Stimulated activated CD4-positive, alpha-beta T cell treated with anti-CD3 and anti-CD28 coated beads, Interleukin-4, amount 100 ng/mL, for 48 hours (primary cell): ENCODE measurements at places on chromosomes 4 and X.

DNA sequence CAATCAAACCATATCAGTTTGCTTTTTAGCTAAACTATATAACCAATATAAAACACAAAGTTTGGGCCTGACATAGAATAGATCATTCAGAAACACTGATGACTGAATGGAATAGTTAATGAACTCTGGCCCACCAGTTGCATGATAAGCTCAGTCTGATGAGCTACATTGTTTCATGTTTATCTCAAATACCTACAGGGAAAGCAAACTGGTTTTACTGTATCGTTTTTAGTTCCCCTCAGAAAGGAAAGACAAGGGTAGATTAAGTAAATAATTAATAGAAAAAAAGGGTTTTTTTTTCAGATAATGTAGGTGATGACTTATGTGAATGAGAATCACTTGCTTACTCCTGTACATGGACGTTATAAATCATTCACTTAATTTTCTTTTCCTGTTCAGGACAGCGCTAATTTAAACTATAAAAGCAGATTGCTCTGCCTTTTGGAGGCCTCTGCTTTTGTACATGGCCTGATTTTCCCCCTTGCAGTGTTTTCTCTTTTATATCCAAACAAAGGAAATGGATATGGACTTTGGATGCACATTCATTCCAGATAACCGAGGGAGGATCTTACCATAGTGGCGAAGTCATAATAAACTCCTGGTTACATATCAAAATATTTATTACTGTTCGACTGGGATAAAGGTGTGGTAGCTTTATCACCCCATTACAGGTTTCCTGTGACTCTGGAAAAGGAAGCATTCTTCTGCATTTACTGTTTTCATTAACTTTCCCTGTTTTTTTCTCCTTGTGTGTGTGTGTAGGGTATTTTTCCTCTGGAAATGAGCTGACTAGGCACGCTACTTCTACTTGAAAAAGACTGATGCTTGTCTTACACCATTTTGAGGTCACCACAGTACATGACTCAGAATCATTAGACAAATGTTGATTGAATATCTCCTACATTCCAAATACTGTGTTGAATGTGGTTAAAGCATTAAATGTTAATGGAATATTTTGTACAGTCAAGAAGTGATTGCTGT is 373.1 kb upstream of the HS3ST1 start:
- no peak for DNase-seq

DNA sequence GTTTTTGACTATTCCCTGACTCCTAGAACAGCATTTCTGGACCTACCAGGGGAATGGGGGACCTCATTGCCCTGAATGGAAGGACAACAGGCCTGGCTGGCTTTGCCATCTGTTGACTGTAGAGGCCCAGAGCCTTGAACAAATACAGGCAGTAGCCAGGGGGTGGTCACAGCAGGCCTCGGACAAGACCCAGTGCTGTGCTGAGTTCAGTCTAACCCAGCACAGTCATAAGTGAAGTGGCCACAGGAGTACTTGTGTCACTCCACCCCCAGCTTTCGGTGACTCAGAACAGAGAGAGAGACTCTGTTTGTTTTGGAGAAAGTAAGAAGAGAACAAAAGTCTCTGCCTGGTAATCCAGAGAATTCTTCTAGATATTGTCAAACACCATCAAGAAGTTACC is 310.0 kb downstream of the PRR32 start:
- no peak for DNase-seq

- no peak for DNase-seq
These were observed 10.5 kb upstream of the THOC2 start for GRCh38 chrX:123743312-123743711.

GRCh38 chrX:109889289-109890006 is 113.5 kb upstream of the TMEM164 start:
- DNase-seq, result no peak

DNA sequence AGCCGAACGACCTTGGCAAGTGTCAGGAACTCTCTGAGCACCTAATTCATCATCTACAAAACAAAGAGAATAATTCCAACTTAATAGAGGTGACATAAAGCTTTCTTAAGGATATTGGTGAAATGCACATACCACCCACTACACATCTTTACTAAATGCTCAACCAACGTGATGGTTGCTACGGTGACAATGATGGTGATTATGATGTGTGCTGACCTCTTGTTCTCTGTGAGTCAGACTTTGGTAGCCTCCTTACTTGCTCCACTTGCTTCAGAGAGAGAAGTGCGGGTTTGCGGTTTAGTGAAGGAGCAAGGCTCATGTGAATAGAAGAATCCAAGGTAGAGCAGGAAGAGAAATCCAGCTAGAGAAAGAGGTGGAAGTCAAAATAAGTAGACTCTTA is 52.8 kb upstream of the CLNK start:
- DNase-seq, result no peak

- no peak for DNase-seq
These were observed 810.5 kb upstream of the ADGRL3 start for GRCh38 chr4:60389633-60390032.

GRCh38 chr4:27149541-27150212 is 289.0 kb downstream of the STIM2 start:
- DNase-seq, result no peak

DNA sequence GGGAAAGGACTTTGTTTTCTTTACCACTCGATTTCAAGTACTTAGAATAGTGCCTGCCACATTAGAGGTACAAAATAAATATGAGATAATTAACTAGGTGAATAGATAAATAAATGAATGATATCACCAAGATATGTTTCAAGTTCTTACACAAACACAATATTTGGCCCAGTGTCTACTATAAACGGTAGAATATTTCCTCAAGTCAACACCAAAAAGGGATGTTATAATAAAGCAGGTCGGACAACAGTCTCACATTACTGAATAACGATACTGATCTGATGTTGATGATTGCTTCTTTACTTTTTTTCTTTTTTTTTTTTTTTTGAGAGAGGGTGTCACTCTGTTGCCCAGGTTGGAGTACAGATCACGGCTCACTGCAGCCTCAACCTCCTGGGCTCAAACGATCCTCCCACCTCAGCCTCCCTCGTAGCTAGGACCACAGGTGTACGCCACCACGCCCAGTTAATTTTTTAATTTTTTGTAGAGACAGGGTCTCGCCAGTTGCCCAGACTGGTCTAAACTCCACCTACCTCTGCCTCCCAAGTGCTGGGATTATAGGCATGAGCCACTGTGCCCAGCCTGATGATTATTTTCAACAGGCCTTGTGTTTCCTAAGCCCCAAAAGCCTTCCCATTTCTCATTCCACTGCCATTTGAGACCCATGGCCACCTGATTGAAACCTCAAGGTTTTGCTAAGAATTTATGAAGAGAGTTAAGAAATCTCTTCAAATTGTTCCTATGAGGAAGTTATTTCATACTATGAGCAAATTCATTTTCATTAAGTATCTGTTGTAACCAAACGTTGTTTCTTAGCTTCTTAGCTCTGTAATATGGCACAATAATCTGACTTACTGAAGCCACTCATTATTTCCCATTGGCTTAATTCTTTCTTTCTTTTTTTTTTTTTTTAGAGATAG is 2.3 kb downstream of the MANBA start:
- no peak for DNase-seq

DNA sequence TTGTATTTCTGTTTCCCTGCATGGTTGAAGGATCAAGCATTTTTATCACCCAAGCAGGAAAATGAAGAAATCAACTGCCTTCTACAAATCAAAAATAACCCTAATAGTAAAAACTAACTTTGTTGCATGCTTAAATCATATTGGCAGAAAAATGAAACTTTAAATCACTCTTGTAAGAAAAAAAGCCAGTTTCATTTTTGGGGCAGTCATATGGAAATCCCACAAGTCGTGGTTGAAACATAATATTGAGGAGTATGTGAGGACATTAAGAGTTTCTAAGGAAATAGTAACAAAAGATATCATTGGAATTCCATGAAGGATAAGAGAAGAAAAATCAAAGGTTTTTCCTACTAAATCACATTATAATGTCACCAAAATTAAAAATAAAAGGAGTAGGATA is 8.4 kb downstream of the TEC start:
- no peak for DNase-seq

DNA sequence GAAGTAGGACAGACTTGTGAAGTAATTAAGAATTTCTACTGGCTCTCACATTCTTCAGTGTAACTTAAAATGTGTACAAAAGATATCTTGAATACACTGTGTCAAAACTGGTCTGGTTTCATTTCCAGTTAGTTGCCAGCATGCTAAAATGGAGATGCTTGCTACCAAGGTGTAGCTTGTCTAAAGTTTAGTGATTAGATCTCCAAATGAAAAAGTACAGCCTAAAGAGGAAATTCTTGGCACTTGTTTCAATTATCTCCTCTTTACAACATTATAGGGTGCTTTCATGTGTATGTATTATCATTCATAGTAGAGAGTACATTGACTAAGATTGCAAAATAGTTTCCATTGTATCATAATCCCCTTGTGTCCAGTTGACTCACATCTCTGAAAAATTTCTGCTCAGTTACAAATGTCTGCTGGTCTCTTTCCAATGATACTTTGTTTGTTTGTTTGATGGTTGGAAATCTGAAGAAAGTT is 97.3 kb upstream of the SPRY1 start:
- no peak for DNase-seq
